Activated CD4-positive, alpha-beta T cell treated with anti-CD3 and anti-CD28 coated beads, Interleukin-2, amount 10 ng/mL, durations not matched to agents 7 days and 5 days (primary cell): ENCODE measurements at places on chromosomes 11 and 22. TPM values are rescaled to one million over a fixed set of nuclear protein-coding genes. Genes with fewer than 3 reads are reported as not detected.

APOL5 gene
- not detected for total RNA-seq

DEUP1 gene
- not detected for total RNA-seq

CHRM1 gene
- total RNA-seq, result not detected

MUC5AC gene
- not detected for total RNA-seq

ZP1 gene
- total RNA-seq, result not detected

DNA sequence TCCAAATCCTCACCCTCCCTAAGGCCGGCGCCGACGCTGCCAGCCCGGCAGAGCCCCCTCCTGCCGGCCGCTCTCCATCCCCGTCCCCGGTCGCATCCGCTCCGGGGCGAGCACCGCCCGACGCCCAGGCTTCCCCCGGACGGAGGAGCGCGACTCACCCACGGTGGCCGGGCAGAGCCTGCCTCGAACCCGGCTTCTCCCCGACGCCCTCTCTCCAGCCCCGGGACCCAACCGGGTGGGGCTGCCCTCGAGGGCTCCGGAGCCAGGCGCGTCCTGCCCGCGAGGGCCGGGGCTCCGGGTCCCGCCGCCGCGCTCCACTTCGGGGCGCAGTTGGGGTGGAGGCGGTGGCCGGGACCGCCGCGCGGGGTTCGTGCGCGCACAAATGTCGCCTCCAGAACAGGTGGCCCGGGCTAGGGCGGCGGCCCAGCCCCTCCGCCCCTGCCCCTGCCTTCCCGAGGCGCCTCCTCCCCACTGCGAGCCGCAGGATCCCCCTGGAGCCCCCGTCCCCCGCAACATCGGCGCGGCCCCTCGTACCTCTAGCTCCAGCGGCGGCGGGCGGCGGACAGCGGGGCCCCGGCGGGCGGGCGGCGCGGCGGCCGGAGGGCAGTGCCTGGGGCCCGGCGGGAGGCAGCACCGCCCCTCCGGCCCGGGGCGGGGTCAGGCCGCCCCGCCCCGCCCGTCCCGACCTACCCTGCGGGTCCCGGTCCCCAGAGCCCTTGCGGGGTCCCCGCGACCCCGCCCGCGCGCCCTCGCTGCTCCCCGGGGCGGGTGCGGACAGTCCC is at the start of gene A4GALT:
Gene A4GALT, minus strand, starts transcription at position 608 of the 782 bp plus-strand sequence. CDS start 26,919 bp downstream, outside the sequence.
- H3K36me3 ChIP-seq, result no peaks in the 10 kb centered on the region
- DNase-seq, result peak; percentile 8
- H3K4me1 ChIP-seq, result peaks cover 19% of the 10 kb centered on the region
- H3K4me3 ChIP-seq, result peak within 1 kb of the TSS; percentile 50

DNA sequence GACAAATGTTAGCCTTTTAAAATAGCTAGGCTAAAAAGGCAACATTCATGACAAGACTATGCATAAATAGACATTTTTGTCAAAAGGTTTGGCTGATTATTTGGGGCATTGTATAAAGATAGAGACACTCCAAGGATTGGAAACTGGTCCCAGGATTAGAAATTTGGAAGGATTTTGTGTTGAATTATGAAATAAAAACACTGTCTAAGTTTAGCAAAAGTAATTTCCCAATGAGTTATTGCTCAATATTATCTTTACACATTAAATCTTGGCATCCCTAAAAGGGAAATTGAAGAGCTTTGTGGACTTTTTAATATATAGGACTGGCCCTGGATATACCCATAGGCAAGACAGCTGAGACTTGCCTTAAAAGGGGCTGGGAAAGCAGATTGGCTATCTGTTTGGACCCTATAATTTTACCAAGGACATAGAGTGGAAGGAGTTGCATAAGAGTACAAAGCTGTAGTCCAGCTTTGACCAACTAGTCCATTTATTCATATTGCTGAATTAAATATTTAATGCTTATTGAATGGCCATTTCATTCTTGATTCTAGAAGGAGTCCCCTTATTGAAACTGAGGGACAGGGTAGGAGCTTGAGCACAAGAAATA is 382.7 kb downstream of the METTL15 start:
- DNase-seq, result no peak
- H3K27me3 ChIP-seq, result no peaks in the 10 kb centered on the region
- no peaks in the 10 kb centered on the region for H3K36me3 ChIP-seq
- no peak overlapping the region for H3K4me3 ChIP-seq

GRCh38 chr11:122691549-122692150 is 36.1 kb downstream of the UBASH3B start:
- H3K27me3 ChIP-seq, result no peaks in the 10 kb centered on the region
- H3K36me3 ChIP-seq, result peaks cover 8% of the 10 kb centered on the region
- H3K4me3 ChIP-seq, result no peak overlapping the region
- no peak for DNase-seq

DNA sequence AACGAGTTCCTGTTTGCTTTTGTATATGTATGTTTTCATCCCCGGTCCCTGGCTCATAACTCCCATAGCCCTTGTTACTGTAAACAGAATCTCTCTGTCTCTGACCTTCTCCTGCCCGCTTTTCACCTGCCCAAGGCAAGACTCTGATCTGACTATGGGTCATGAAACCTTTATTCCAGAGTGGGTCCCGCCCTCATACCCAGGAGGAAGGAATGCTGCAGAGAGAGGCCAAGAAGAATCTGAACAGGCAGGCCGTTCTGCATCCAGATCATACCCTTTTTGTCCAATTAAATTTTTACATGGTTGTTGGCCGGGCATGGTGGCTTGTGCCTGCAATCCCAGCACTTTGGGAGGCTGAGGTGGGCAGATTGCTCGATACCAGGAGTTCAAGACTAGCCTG is 39.6 kb downstream of the GRIK4 start:
- H3K4me3 ChIP-seq, result no peak overlapping the region
- no peaks in the 10 kb centered on the region for H3K36me3 ChIP-seq

GRCh38 chr11:67500484-67500821 is 4.7 kb downstream of the PITPNM1 start:
- no peak overlapping the region for H3K27ac ChIP-seq
- H3K4me3 ChIP-seq, result no peak overlapping the region

GRCh38 chr22:40979871-40980270 is 28.7 kb downstream of the RBX1 start:
- H3K36me3 ChIP-seq, result no peaks in the 10 kb centered on the region
- no peak overlapping the region for H3K4me3 ChIP-seq
- no peak for DNase-seq
- no peak overlapping the region for H3K27ac ChIP-seq
- no peaks in the 10 kb centered on the region for H3K4me1 ChIP-seq

GRCh38 chr11:127474766-127475165 is 474.2 kb upstream of the KIRREL3 start:
- H3K4me3 ChIP-seq, result no peak overlapping the region
- no peaks in the 10 kb centered on the region for H3K36me3 ChIP-seq
- no peaks in the 10 kb centered on the region for H3K27me3 ChIP-seq
- H3K4me1 ChIP-seq, result peaks cover 5% of the 10 kb centered on the region

- peaks cover 2% of the 10 kb centered on the region for H3K27me3 ChIP-seq
- DNase-seq, result no peak
- no peak overlapping the region for H3K4me3 ChIP-seq
These were observed 161.8 kb downstream of the IGLL1 start for GRCh38 chr22:23418159-23418788.

DNA sequence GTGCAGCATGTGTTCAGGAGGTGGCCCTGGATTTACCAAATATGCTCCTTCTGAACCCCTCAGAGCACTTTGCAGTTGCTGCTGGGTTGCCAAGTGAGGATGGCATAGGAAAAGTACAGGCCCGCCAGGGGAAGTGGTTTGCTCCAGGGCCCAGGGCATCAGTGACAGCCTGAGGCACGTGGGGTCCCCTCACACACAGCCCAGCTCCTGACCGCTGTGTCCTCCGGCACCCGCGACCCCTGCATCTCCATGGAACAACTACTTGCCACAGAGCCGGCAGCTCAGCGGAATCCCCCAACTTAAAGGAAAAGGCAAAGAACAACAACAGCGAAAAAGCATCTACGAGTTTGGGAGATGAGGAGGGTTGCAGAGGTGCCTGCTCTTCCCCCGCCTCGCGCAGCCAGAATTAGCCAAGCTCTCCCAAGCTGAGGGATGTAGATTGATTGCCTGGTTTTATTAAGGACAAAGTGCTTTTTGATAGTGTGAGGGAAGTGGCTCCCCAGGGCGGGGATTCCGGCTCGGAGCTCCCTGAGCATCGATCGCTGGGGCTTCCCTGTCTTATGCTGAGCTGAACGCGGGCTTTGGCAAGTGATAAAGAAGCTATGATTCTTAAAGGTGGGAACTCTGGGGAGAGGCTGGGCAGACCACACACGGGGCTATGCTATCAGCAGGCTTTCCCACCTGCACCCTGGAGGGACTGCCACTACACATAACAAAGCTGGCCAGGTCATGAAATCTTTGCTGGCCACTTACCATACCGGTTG is 174.5 kb downstream of the CEP164 start:
- H3K27ac ChIP-seq, result no peak overlapping the region
- H3K4me3 ChIP-seq, result no peak overlapping the region
- no peak for DNase-seq
- no peaks in the 10 kb centered on the region for H3K4me1 ChIP-seq

GRCh38 chr11:57818812-57819211 is 57.2 kb downstream of the CTNND1 start:
- H3K27me3 ChIP-seq, result peaks cover 11% of the 10 kb centered on the region
- H3K27ac ChIP-seq, result no peak overlapping the region
- no peak for DNase-seq
- peaks cover 6% of the 10 kb centered on the region for H3K4me1 ChIP-seq

GRCh38 chr11:132202621-132203020 is 832.2 kb downstream of the NTM start:
- H3K36me3 ChIP-seq, result no peaks in the 10 kb centered on the region
- no peak overlapping the region for H3K4me3 ChIP-seq
- DNase-seq, result no peak
- no peaks in the 10 kb centered on the region for H3K27me3 ChIP-seq

GRCh38 chr11:75430714-75431532 is 2.1 kb downstream of the KLHL35 start:
- H3K4me3 ChIP-seq, result peak overlapping the region; percentile 74
- H3K4me1 ChIP-seq, result peaks cover 24% of the 10 kb centered on the region
- no peak for DNase-seq
- peaks cover 11% of the 10 kb centered on the region for H3K36me3 ChIP-seq

DNA sequence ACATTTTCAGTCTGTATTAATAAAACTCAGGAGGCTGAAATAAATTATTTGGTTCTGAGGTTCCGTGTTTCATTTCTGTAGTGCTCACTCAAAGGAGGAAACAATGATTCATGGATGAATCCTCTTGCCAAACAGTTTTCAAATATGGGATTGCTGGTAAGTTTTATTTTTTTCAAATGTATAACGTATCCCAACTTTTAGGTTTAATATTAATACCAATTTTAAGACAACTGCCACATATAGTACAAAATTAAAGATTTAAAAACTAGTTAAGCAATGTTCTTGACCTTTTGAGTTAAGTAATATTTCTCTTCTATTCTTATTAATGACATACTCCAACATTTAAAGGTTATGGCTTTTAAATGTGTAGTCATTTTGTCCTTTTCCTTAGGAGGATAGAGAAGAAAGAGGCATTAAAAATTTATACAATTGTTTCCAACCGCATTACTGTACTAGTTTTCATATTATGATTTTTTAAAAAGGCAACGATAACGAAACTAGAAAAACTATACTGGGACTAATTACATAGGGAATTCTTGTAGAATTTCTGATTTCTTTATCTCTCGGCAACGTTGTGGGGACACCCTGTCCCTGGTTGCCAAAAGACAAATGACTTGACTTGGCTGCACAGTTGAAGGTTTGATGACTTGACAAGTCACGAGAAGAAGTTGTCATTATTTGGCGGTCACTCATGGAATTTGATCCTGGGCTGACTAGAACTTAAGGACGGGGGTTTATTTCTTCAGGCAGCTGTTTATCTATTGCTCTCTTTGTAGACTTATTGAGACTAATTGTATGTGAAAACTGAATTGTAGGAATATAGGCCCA is 69.1 kb upstream of the ADSL start:
- no peaks in the 10 kb centered on the region for H3K27me3 ChIP-seq
- DNase-seq, result no peak
- H3K36me3 ChIP-seq, result peaks cover 70% of the 10 kb centered on the region
- H3K27ac ChIP-seq, result peak overlapping the region; percentile 95

- H3K36me3 ChIP-seq, result peaks cover 14% of the 10 kb centered on the region
- peaks cover 60% of the 10 kb centered on the region for H3K4me1 ChIP-seq
- no peaks in the 10 kb centered on the region for H3K27me3 ChIP-seq
- no peak overlapping the region for H3K4me3 ChIP-seq
These were observed 40.0 kb downstream of the AMBRA1 start for GRCh38 chr11:46553814-46554212.

DNA sequence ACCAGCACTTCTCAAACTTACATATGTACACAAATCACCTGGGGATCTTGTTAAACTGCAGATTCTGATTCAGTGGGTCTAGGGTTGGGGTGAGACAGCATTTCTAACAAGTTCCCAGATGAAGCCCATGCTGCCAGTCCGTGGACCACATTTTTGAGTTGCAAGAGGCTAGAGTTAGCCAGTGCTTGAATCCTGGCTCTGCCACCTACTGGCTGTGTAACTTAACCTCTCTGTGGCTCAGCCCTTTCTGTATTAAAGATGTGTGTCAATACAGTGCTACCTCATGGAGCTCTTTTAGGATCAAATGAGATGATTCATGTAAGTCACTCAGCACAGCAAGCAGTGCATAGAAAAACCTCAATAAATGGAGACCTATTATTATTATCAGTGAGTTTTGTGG is 90.2 kb upstream of the ISX start:
- no peak overlapping the region for H3K4me3 ChIP-seq
- no peaks in the 10 kb centered on the region for H3K36me3 ChIP-seq
- no peak overlapping the region for H3K27ac ChIP-seq

GRCh38 chr11:120004723-120005122 is 133.2 kb downstream of the TRIM29 start:
- H3K36me3 ChIP-seq, result no peaks in the 10 kb centered on the region
- H3K4me1 ChIP-seq, result no peaks in the 10 kb centered on the region
- DNase-seq, result no peak
- no peak overlapping the region for H3K27ac ChIP-seq
- H3K4me3 ChIP-seq, result no peak overlapping the region

DNA sequence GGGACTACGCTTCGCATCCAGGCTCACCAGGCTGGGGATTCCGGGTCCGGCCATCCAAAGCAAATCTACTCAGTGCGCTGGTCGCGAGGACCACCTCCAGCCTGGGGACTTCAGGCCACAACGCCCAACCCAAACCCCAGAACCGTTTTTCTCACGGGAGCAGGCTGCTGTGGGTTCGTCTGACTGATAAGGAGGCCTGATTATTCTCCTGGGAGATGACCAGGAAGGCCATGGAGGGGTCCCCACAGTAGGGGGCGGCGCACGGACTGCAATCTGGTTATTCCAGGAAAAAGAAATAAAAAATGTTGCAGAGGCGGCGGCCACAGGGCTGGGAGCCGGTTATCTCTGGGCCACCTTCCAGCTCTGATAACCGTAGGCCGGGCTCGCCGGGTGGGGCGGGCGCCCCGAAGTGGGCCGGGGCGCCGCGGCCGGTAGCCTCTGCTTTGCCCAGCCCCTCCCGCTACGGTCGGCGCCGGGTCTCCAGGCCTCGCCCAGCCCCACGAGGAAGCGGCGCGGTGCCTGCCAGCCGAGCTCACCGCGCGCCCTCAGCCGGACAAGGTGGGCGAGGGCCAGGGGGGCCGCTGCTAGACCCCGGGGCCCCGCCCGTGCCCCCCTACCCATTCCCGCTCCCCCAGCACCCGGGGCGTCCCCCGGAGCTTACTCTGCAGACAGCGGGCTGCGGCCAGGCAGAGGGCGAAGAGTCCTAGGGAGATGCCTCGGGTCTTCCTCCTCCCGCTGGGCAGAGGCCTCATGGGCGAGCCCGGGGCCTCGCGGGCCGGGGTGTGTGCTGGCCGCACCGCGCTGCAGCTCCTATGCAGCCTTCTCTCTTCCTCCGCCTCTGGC is 446 bp downstream of the VSTM5 start:
- no peak overlapping the region for H3K27ac ChIP-seq
- H3K4me1 ChIP-seq, result peaks cover 4% of the 10 kb centered on the region
- H3K4me3 ChIP-seq, result no peak overlapping the region
- DNase-seq, result no peak
- no peaks in the 10 kb centered on the region for H3K36me3 ChIP-seq
- H3K27me3 ChIP-seq, result peaks cover 22% of the 10 kb centered on the region
